ENCODE measurements at places on chromosomes 16 and 17.

- DNase-seq: no peak
These were observed 361.4 kb upstream of the C16orf82 start for GRCh38 chr16:26705346-26705745.

GRCh38 chr17:61253937-61254574 lies 145.6 kb upstream of the TBX2 start:
- no peak for DNase-seq

GRCh38 chr17:82913304-82914043 lies 73.7 kb upstream of the ZNF750 start:
- no peak for DNase-seq

GRCh38 chr17:80364091-80364691 lies 50.8 kb upstream of the ENDOV start:
- no peak for DNase-seq

- DNase-seq: no peak
These were observed 41.7 kb downstream of the ESRP2 start for GRCh38 chr16:68194251-68194650.

- DNase-seq: no peak
These were observed 24.3 kb downstream of the CCL4 start for GRCh38 chr17:36127911-36128310.

GRCh38 chr16:71297341-71297634 lies 8.1 kb upstream of the CMTR2 start:
- DNase-seq: no peak

Measured in activated T-helper 1 cell treated with anti-CD3 and anti-CD28 coated beads, Interleukin-12 subunit alpha, Interleukin-12 subunit beta, Interleukin-2, Interleukin-4 antibody, amounts not matched to agents 30 ng/mL and 10 ng/mL and 1 ng/mL, durations not matched to agents 14 hours and 24 hours and 36 hours (primary cell).